Mucosa of descending colon (tissue), 3 donors: ENCODE measurements at places on chromosomes 3 and 15. TPM values are rescaled to one million over a fixed set of nuclear protein-coding genes. Genes with fewer than 3 reads are reported as not detected.

ACKR4 gene
- 3.3 TPM for total RNA-seq

PLIN1 gene
- 8.1 TPM for total RNA-seq

SCN10A gene
- total RNA-seq: not detected

CTDSPL gene
- 59.1 TPM for total RNA-seq

OXSM gene
- total RNA-seq: 17.4 TPM

NGLY1 gene
- total RNA-seq: 41.1 TPM

SLC22A14 gene
- total RNA-seq: 0.16 TPM

PLCL2 gene
- 15.0 TPM for total RNA-seq

CCR1 gene
- 1.8 TPM for total RNA-seq

CD200 gene
- 6.4 TPM for total RNA-seq

RTP1 gene
- total RNA-seq: not detected

TMEM62 gene
- 34.9 TPM for total RNA-seq
